ENCODE measurements at places on chromosomes 6 and 20. TPM values are rescaled to one million over a fixed set of nuclear protein-coding genes. Genes with fewer than 3 reads are reported as not detected.

DNA sequence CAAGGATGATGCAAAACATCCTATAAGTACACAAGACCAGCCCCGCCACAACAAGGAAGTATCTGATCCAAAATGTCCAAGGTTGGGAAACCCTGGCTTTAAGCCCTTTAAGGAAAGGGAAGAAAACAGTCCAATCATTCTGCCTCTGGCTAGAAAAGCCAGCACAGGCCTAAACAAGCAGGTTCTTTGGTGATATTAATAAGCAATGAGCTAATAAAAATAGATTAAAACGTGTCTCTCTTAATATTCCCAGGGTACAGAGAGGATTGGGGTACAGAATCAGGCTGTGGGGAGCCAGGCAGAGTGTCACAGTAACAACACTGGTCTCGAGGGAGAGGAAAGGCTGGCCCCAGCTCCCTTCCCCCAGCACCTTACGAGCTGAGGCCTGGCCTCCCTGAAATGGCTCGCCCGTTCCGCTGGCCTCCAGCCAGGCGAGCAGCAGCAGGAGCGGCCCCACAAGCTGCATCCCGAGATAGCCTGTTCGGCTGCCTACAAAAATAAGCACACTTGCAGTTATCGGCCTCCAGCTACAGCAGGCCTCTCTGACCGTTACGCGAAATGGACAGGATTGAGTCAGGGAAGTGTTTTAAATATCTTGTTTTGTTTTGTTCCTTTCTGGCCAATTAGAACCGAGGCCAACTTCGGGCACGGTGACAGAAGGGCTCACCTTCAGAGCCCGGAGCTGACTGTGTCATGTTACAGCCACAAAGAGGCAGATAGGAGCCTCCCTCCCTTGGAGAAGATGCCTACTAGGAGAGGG is 4.0 kb upstream of the ZMYND8 start:
- no peak overlapping the region for H3K27ac ChIP-seq
- DNase-seq, result no peak
- H3K27me3 ChIP-seq, result no peaks in the 10 kb centered on the region
- peaks cover 5% of the 10 kb centered on the region for H3K36me3 ChIP-seq

- no peak overlapping the region for H3K27ac ChIP-seq
- H3K4me1 ChIP-seq, result peaks cover 2% of the 10 kb centered on the region
- H3K4me3 ChIP-seq, result no peak overlapping the region
- no peaks in the 10 kb centered on the region for H3K36me3 ChIP-seq
- DNase-seq, result no peak
Observed at GRCh38 chr20:44097521-44098255, 89.3 kb downstream of the JPH2 start.

GRCh38 chr6:116764961-116765841 is at the start of gene FAM162B:
FAM162B (minus strand) TSS chr6:116765719; CDS start chr6:116765576, 143 bp downstream.
- DNase-seq, result peak; percentile 7
- H3K4me1 ChIP-seq, result peaks cover 6% of the 10 kb centered on the region
- no peaks in the 10 kb centered on the region for H3K36me3 ChIP-seq
- H3K27me3 ChIP-seq, result peaks cover 55% of the 10 kb centered on the region

DNA sequence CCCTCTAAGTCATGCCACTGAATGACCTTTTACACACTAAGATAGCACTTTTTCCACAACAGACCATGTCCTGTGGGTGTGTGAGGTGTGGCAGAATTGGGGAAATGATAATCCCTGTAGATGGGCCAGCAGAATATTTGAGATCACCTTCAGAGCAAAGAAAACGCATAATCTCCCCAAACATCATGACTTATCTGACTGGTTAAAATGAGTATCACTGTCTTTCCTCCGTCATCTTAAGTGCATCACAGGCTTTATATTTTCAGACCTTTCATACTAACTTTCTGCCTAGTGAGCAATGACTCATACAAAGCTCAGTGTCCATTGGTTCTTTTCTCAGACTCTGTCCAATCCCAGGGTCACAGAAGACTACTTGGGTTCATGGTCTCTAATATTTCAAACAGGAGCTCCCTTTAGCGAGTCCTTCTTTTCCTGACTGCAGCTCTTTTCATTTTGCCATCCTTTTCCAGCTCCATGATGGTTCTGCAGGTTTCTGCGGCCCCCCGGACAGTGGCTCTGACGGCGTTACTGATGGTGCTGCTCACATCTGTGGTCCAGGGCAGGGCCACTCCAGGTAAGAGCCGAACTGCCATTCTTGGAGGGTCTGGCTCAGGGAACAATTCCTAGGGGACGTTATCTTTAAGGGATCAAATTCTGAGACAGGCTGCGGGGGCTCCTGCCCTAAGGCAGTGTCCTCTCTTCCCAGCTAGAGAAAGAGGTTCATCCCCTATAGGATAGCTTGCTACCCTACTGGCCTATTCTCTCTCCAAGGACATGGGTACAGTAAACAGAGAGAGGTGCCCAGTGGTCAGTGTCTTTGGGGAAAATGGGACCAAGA is at the start of gene HLA-DPB1:
Gene HLA-DPB1 (plus strand): TSS at position 423 of the 838 bp plus-strand sequence. CDS start 52 bp downstream, at position 475.
- H3K4me1 ChIP-seq, result peaks cover 40% of the 10 kb centered on the region
- peaks cover 4% of the 10 kb centered on the region for H3K27me3 ChIP-seq
- peak within 1 kb of the TSS; percentile 68 for H3K27ac ChIP-seq
- peak within 1 kb of the TSS; percentile 77 for H3K4me3 ChIP-seq
- DNase-seq, result peak; percentile 8
- no peaks in the 10 kb centered on the region for H3K36me3 ChIP-seq

Gene ARMC2
- 3.4 TPM for total RNA-seq

DNA sequence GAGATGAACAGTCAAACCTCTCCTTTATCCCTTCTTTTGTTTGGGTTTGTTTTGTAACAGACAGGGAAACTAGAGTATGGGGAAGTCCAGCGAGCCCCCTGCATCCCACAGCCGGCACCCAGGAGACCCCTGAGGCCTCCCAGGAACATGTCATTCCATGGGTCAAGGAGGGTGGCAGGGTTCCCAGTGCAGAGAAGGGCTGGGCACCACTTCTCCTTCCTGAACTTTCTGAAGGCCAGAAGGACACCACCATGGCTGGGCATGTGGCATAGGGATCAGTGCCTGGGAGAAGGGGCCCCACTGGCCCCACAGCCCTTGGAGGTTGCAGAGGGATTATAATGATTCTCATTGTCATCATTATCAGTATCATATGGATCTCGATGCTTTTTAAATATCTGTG is 13.9 kb upstream of the CST7 start:
- DNase-seq, result no peak
- no peaks in the 10 kb centered on the region for H3K27me3 ChIP-seq
- no peak overlapping the region for H3K27ac ChIP-seq
- peaks cover 22% of the 10 kb centered on the region for H3K4me1 ChIP-seq
- H3K36me3 ChIP-seq, result peaks cover 2% of the 10 kb centered on the region
- no peak overlapping the region for H3K4me3 ChIP-seq

DNA sequence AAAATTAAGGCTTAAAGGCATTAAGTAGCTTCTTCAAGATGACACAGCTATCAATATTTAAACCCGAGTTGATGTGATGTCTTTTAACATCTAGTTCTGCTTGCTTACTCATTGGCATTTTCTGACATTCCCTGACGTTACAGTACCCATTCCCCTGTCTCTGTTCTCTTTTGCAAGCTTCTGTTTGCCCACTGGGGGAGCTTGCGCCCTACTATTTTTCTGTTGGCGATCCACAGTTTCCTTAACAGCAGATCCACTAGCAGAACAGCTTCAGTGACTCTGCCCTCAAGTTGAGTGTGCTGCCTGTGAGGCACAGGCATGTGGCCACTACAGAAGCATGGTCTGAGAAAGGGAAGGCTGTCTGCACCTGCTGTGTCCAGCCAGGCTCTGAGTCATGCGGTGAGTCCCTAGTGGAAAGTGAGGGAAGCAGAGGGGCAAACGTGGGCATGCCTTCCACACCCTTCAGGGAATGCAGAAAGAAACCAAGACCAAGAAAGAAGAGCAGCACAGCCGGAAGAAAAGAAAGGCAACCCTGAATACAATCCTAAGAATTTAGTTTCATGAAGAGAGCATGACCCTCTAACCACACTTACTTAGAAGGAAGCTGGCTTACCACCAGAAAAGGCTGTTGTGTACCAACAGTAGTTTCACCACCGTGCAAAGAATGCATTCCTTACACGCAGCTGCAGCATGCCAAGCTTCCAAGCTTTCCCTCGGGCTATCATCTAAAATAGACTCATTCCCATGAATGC is 97.7 kb upstream of the VGLL2 start:
- no peak overlapping the region for H3K27ac ChIP-seq
- no peaks in the 10 kb centered on the region for H3K36me3 ChIP-seq
- no peaks in the 10 kb centered on the region for H3K27me3 ChIP-seq
- H3K4me3 ChIP-seq, result no peak overlapping the region
- no peaks in the 10 kb centered on the region for H3K4me1 ChIP-seq

DNA sequence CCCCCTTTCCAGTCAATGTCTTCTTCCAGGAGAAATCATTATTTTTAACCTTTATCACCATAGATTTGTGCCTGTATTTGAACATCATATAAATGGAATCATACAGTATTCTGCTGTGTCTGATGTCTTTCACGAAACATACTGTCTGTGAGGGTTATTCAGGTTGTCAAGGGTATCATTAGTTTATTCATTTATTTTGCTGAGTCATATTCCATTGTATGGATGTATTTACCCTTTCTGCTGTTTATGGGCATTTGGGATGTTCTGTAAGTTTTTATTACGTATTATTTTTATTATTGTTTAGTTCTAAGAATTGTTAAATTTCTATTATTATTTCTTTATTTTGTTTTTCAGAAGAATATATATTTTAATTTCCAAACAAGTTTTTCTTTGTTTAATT is 22.0 kb downstream of the DNPH1 start:
- H3K4me1 ChIP-seq, result no peaks in the 10 kb centered on the region
- no peaks in the 10 kb centered on the region for H3K27me3 ChIP-seq
- no peak for DNase-seq
- no peak overlapping the region for H3K4me3 ChIP-seq

GRCh38 chr6:45609141-45609638 is 231.5 kb upstream of the SUPT3H start:
- peaks cover 27% of the 10 kb centered on the region for H3K4me1 ChIP-seq
- H3K27me3 ChIP-seq, result no peaks in the 10 kb centered on the region
- peak overlapping the region; percentile 14 for H3K27ac ChIP-seq
- no peak for DNase-seq
- peaks cover 6% of the 10 kb centered on the region for H3K36me3 ChIP-seq

DNA sequence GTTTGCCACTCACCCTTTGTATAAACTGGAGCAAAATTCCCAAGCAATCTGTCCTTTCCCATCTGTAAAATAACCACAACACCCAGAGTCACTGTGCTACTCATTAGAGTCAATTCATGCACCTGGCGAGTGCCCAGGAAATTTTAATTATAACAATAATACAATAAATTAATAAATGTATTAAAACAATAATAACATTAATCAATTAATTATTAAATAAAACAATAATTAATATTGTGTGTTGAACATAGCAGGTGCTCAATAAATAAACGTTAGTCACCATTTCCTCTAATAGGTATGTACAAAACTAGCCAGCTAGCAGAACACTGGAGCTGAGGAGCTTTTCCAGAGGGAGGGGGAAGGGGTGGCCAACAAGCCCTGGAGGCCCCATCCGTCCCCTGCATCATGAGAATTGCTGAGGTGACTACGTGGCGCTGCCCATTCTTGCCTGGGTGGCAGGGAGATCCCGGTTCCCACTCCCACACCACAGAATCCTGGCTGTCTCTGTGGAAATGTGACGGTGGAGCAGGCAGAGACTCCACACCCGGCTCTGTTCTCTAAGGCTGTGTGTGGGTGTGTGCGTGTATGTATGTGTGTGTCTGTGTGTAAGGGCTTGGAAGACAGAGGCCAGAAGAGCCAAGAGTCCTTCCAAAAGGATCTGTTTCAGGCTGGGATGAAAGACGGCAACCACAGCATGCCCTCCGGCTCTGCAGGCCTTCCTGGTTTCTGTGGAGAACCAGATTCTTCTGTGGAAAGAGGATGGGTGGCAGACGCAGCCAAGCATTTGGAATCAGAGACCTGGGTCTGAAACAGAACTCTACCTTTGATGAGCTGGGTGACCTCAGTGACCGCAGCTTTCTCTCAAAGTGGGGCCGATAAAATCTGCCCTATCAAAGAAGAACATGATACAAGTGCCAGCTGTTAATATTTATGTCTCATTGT is 18.8 kb upstream of the EZR start:
- H3K36me3 ChIP-seq, result peaks cover 3% of the 10 kb centered on the region
- no peak for DNase-seq

Gene SRMS
- total RNA-seq, result not detected

GRCh38 chr20:39993742-39994141 is 695.3 kb downstream of the MAFB start:
- no peaks in the 10 kb centered on the region for H3K4me1 ChIP-seq
- no peak overlapping the region for H3K27ac ChIP-seq
- peaks cover 8% of the 10 kb centered on the region for H3K27me3 ChIP-seq
- no peak overlapping the region for H3K4me3 ChIP-seq
- DNase-seq, result no peak

Gene HCK
- not detected for total RNA-seq

GRCh38 chr20:50642288-50642803 is 49.0 kb downstream of the RIPOR3 start:
- peaks cover under 1% of the 10 kb centered on the region for H3K27me3 ChIP-seq
- DNase-seq, result no peak
- no peaks in the 10 kb centered on the region for H3K4me1 ChIP-seq
- no peak overlapping the region for H3K4me3 ChIP-seq

Gene PLEKHG1
- total RNA-seq, result 4.4 TPM

Gene C6orf132
- 0.19 TPM for total RNA-seq

- no peak for DNase-seq
- H3K4me1 ChIP-seq, result no peaks in the 10 kb centered on the region
- H3K4me3 ChIP-seq, result no peak overlapping the region
Observed at GRCh38 chr6:117352466-117353081, 73.2 kb downstream of the ROS1 start.

DNA sequence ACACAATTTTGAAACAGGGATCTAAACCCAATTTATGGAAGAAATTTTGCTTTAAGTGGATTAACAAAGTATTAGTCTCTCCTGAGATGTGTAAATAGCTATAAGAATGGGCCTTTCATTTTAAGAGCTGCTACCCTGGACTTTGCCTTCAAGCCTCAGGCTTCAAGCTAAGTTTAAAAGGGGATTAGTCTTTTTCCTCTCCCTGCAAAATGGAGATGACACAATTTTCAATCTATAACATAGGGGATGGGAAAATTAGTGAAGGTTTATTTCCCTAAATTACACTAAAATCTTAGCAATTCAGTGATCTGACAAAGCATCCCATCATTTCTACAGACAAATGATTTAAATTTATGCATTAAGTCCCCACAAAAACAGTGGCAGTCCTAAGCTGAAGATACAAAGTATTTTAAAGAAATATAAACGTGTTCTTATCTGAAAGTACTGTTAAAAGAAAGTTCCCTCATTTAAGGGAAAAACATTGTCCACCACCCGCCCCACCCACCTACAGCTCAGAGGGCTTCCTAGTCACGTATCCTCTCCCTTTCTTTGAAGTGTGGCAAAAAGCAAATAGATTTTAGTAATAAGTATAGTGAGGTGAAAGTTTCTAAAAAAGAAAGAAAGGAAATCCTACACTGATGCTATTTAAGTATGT is 14.5 kb downstream of the ARHGAP18 start:
- H3K36me3 ChIP-seq, result no peaks in the 10 kb centered on the region
- H3K27ac ChIP-seq, result peak overlapping the region; percentile 72
- peak; percentile 33 for DNase-seq

GRCh38 chr20:39010496-39010895 is 48.4 kb downstream of the DHX35 start:
- no peak for DNase-seq
- H3K27me3 ChIP-seq, result no peaks in the 10 kb centered on the region
- no peak overlapping the region for H3K27ac ChIP-seq
- peaks cover 32% of the 10 kb centered on the region for H3K36me3 ChIP-seq

Measured in activated naive CD8-positive, alpha-beta T cell treated with anti-CD3 and anti-CD28 coated beads for 36 hours (primary cell).